SK-N-DZ (cell line): ENCODE measurements at places on chromosomes 6 and 20.
A peak's percentile ranks its signal among the peaks of the same experiment; 100 is the strongest.

GRCh38 chr20:59933296-59933848 lies at the start of gene SYCP2:
SYCP2 (minus strand) TSS chr20:59933637; CDS start chr20:59922413, 11,224 bp downstream.
- no peak for DNase-seq

DNA sequence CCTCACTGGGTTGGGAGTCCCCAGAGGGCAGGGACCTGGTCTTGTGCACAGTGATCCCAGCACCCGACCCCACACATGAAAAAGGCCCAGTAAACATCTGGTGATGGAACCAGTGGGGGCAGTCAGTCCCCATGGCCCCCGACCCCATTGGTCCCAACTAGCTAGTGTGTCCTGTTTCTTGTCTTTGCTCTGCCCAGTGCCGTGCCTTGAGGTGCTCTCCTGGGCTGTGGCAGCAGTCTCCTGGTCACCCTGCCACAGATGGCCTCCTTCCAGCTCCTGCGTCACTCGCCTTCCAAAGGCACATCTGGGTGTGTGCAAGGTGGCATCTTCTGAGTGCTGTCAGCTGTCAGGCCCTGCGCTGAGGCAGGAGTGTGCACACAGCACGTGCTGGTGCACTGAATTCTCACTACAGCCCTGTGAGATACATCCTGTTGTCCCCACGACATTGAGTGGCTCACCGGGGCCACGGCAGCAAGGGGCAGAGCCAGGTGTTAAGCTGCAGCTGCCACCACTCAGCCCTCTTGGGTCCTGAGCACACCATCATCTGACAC lies 3.9 kb downstream of the NPEPL1 start:
- no peak for DNase-seq

DNA sequence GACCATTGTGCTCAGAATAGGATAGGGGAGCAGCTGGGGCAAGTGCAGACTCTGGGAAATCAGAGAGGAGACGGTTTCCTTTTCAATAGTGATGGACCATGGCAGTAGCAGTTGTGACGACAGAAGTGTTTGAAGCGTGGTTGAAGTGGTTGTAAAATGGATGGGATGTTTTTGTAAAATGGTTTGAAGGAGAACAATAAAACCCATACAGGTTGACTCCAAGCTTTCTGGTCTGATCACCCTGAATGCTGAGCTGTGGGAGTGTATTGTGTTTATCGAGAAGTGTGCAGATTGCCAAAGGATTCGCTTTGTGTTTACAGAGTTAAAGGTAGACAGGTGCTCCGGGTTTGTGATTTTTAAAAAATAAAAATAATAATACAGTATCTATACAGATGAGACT lies 255.2 kb upstream of the SULF2 start:
- DNase-seq, result peak; percentile 74

- DNase-seq, result no peak
These were observed 1.0 kb downstream of the TOMM34 start for GRCh38 chr20:44959082-44959637.

DNA sequence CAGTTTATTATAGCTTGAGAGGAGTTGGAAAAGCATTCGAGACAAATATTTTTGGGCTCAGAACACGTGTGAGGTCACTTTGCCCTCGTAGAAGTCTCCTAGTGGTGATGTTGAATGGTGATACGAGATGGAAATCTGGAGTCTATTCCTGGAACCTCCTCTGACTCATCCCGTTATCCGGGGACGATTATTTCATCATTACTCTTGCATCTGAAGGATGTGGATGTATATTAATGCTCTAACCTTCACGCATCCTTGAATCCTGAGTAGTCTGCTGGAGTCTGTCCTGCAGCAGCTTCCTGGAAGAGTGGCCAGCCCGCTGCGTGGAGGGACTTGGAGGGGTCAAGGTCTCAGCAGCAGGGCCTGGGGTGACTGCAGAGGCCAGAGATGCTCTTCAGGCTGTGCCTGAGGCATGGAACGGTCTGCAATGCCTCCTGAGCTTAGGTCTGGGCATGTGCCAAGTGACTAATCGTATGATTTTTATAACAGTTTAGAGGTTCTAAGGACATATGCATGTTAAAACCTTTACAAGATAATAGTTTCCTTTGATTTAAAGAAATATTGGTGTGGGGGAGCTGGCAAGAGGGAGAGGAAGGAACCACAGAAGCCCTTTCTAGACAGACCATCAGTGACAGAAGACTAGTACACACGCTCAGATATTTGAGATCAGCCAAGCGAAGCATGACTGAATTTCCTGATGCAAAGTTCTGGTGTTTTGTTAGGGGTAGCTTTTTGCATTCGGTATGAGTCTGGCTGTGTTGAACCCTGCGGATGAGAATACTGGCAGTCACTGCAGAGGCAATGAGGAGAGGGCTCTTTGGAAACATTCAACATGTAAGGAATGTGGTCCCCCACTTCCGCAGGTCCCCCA lies 400.2 kb downstream of the QKI start:
- DNase-seq, result no peak

- peak; percentile 37 for DNase-seq
These were observed 534.2 kb downstream of the HACE1 start for GRCh38 chr6:104325341-104326172.

DNA sequence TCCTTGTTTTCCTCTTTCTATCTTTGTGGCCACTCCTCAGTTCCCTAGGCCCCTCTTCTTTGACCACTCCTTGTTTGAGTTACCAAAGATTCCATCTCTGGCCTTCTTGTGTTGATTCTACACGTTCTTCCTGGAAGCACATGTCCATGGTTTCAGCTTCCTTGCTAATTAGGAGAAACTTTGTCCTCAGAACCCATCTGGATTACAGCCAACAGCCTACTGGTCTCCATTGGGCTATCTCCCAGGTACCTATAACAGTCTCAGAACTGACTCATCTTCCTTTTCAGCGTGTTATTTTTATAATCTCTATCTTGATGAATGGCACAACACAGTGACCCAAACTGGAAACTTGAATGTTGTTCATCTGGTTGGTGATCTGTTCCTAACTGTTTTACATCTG lies 17.5 kb downstream of the PTPRA start:
- DNase-seq, result no peak

GRCh38 chr6:42787063-42787472 lies 5.2 kb downstream of the BICRAL start:
- DNase-seq, result no peak

DNA sequence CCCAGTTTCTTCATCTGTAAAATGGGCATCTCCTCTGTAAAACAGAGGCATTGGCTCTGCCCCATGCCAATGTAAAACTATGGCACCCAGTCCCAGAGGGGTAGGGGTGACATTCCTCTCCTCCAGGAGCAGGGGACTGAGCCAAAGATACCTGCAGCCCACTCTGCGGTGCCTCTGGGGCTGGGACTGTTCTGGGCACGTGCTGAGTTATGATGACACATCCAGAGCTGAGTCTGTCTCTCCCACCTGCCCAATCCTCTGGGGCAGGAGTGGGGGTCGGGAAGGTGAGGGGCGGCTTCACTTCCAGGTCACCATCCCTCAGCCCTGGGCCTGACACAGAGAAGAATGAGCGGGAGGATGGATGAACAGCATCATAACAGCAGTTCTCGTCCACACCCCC lies 29.9 kb downstream of the AAR2 start:
- DNase-seq, result no peak

DNA sequence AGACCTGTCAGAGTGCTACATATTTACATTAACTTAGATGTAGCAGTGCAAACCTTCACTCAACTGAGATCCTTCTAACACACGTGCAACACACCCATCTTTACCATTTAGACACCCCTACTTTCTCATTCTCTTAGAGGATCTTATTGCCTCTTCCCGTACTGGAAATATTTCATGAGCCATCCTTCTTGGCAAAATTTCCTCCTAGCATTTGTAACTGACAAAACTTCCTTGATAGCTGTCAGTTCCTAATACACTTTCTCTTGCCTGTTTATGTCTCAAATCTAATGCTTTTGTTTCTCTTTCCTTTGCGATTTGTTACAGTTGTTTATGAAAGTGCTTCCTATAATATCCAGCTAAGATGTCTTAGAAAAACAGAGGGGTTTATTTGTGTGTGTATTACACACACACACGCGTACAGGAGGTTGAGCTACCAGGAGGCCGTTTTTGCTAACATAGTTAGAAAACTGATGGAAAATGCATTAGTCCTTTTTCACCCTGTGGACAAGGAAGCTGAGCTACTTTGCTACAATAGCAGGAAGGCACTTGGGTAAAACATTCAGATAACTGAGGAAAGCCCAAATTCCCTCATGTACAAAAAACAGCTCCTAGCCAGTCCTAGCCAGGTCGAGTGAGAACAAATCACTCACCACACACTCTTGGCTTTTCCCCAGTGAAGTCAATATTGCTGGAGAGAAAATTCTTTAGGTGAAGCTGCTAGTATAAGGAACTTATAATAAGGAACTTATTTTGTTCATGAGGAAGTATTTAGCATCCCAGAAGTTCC lies 153.6 kb downstream of the NFATC2 start:
- DNase-seq, result no peak

DNA sequence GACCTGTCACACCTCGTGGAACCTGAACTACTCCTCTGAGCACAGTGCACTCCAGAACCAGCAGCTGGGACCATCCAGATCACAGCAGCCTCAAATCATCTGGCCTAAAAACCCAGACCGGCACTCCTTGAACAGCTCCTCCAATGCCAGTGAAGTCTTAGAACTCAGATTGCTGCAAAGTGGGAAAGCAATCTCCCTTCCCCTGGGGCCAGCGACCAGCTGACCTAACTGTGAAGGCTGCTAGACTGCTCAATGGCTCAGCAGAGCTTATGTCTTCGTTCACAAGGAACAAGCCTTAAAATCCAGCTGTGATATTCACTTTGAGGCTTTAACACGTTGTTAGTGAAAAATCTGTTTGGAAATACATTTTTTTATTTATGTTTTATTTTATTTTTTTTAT lies 243.2 kb downstream of the ANKRD60 start:
- DNase-seq, result no peak

GRCh38 chr6:35038076-35038475 lies 103.1 kb downstream of the TCP11 start:
- DNase-seq, result no peak

GRCh38 chr20:7841291-7841970 lies 98.8 kb downstream of the HAO1 start:
- no peak for DNase-seq

- no peak for DNase-seq
These were observed 559.2 kb upstream of the FLRT3 start for GRCh38 chr20:14896569-14896968.

DNA sequence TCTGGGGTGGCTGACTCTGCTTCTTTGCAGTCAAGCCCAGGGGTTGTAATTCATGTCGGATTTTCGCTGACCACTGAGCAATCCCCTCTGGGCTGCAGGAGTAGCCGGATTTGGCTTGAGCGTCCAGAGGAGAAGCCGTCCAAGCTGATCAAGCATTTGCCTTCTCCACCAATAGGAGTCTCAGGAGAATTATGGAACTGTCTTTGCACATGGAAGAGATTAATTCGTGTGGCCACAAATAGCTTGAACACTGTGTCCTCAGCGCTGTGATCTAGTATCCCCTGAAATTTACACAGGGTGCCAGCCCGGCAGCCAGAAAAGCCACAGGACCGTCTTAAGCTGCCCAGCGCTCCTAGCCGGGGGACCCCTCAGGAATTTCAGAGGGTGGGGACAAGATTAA lies 37.1 kb downstream of the EYA2 start:
- no peak for DNase-seq

DNA sequence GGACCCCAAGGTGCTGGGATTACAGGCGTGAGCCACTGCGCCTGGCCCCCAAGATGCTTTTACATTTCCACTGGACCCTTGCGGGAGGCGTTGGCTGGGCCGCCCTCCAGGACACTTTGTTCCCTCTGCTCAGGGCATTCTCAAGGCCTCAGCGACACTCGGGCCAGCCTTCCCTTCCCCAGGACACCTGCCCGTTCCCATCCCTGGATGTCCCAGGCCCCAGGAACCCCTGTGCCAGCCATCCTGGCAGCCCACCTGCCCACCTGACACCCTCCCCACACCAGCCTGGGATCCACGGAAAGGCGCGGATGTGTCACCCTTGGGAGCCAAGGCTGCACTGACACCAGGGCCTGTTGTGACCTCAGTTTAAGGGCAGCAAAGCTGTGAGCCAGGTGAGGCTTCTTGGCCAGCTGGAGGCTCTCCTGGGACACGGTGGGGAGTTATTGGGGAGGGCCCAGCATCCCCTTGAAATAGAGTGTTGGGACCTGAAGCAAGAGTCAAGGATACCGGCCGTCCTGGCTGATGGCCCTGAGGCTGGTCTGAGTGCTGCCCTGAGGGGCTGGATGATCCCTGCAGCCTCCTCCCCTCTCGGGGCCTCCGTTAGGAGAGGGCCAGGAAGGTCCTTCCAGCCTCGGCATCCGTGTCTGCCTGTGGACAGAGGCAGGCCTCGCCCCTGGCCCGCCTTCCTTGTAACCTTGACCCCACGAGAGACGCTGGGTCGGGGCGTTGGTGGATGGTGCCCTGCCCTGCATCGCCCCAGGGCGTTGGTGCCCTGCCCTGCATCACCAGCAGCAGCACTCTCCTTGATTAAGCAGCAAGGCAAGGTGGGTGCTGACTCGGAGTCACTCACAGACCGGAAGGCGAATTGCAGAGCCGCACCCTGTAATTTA lies 84.2 kb upstream of the BHLHE23 start:
- DNase-seq, result no peak

DNA sequence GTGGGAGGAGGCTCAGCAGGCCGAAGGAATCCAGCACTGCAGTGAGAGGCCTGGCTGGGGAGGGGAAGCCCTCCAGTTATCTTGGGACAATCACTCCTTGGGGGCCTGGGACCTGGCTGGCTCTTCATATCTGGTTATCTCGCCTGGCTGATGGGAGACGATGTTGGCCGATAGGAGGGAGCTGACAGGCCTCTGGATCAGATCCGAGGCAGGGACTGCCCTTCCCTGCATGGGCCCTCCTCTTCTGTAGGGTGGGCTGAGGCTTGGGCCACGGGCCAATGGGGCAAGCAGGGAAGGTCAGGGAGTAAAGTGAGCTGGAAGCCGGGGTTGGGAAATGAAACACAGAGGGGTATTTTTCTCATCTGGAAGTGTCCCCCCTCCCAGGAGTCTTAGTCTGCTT lies 25.2 kb downstream of the MANBAL start:
- peak; percentile 83 for DNase-seq

- DNase-seq, result peak; percentile 91
These were observed at the start of gene GPR63 for GRCh38 chr6:96837081-96837971. GPR63 (minus strand) TSS chr6:96837477; CDS start chr6:96799731, 37,746 bp downstream.

DNA sequence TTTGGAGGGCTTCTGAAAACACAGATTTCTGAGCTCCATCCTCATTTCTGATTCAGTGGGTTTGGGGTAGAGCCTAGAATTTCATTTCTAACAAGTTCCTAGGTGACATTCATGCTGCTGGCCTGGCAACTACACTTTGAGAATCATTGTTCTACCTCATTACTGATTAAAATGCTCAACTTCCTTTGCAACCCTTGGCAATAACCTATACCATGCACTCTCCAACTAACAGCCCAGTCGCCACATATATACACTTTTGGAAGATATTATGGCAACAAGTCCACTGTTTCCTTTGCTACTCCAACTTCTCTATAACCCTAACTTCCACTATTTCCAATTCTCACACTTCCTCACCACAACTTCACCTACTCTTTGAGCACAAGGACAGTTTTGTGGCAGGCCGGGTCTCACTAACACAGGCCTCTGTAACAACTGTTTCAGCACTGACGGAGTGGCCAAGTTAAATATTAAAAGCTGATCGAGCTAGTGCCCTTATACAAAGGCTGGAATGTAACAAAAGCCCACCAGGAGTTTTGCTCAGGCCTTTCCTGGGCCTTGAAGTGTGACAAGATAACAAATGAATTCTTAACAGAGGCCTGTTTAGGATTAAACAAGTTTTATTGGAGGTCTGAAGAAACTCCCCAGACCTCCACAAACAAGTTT lies 32.1 kb upstream of the RAB23 start:
- no peak for DNase-seq

GRCh38 chr20:43032459-43032858 lies 157.2 kb downstream of the PTPRT start:
- no peak for DNase-seq

GRCh38 chr20:41007481-41007880 lies 21.1 kb upstream of the TOP1 start:
- DNase-seq, result peak; percentile 43

GRCh38 chr6:90411292-90411781 lies 114.7 kb upstream of the BACH2 start:
- DNase-seq, result no peak
